Peyer's patch (tissue), 4 donors: ENCODE measurements at places on chromosomes 13 and 19. TPM values are rescaled to one million over a fixed set of nuclear protein-coding genes. Genes with fewer than 3 reads are reported as not detected.

HIF3A gene
- total RNA-seq, result 18.4 TPM

U2AF2 gene
- 156 TPM for total RNA-seq

SIGLEC11 gene
- 0.94 TPM for total RNA-seq

NFILZ gene
- not detected for total RNA-seq

C19orf85 gene
- total RNA-seq, result not detected

MUC16 gene
- not detected for total RNA-seq

BST2 gene
- total RNA-seq, result 101 TPM

CYP2A7 gene
- not detected for total RNA-seq

IZUMO4 gene
- total RNA-seq, result 5.2 TPM

ZNF571 gene
- 2.5 TPM for total RNA-seq

PEAK3 gene
- total RNA-seq, result 2.3 TPM

CEACAM5 gene
- total RNA-seq, result 101 TPM

DNAAF3 gene
- not detected for total RNA-seq

PABPC3 gene
- total RNA-seq, result 0.40 TPM

TNFSF13B gene
- total RNA-seq, result 7.9 TPM

CDX2 gene
- 151 TPM for total RNA-seq

SSC5D gene
- 10.3 TPM for total RNA-seq

ZNF223 gene
- total RNA-seq, result 8.0 TPM

MIR17HG gene
- total RNA-seq, result 10.4 TPM

PTPRH gene
- total RNA-seq, result 259 TPM

GPR12 gene
- total RNA-seq, result not detected

CYP4F12 gene
- 432 TPM for total RNA-seq

TNFSF9 gene
- total RNA-seq, result 0.95 TPM

CEACAM3 gene
- not detected for total RNA-seq

LHB gene
- not detected for total RNA-seq

RDH8 gene
- total RNA-seq, result not detected

FIZ1 gene
- 13.4 TPM for total RNA-seq

METTL21C gene
- not detected for total RNA-seq

HCN2 gene
- total RNA-seq, result not detected

TMEM255B gene
- total RNA-seq, result not detected

HPN gene
- 1.4 TPM for total RNA-seq

KCTD4 gene
- not detected for total RNA-seq

CRX gene
- total RNA-seq, result not detected

PRRG2 gene
- total RNA-seq, result 1.7 TPM

TEKTIP1 gene
- 11.1 TPM for total RNA-seq

HMG20B gene
- total RNA-seq, result 85.8 TPM

COX6B1 gene
- total RNA-seq, result 462 TPM

KXD1 gene
- 82.0 TPM for total RNA-seq

LYPD3 gene
- total RNA-seq, result 0.67 TPM

CD209 gene
- total RNA-seq, result 31.4 TPM

C1QTNF9B gene
- total RNA-seq, result not detected

ZNF491 gene
- total RNA-seq, result 1.9 TPM

ZNF470 gene
- total RNA-seq, result 2.8 TPM
